ENCODE measurements at places on chromosomes 1 and 21.

- no peak for DNase-seq
These were observed 202.4 kb upstream of the L1TD1 start for GRCh38 chr1:61992257-61992656.

DNA sequence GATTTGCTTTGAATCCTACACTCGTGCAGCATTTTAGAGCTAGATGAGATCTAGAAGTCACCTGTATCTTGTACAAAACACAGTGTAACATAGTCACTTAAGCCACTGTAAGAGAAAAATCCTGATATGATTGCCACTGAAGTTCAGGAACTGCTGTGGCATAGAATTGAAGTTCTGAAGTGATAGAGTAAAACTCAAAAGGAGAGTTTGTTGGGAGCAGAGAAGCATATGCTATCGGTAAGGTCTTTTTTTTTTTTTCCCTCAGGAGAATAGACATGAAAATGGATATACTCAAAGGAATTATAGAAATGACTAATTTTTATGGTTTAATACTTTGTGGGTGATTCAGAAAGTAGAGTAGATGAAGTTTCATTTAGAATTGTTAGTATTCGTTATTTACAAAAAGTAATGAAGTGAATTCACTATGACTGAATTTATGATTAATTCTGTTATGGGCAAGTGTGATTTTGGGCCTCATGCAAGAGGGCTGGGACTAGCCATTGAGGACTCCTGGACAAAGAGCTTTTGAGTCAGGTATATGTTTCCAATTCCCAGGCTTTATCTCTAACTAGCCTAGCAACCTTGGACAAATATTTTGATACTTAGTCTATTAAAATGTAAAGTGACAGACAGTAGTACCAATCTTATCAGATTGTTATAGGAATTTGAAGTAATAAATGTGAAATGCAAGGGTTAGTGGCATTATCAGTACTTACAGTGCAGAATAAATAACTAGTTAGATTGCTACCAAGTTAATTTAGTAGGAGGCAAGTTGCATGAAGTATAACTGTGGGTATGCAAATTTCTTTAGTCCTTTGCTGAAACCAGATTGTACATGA, 3.1 kb downstream of the KCTD3 start:
- DNase-seq, result no peak

GRCh38 chr1:14440731-14441130, 157.8 kb upstream of the KAZN start:
- no peak for DNase-seq

- peak; percentile 83 for DNase-seq
These were observed 10.9 kb downstream of the IER5 start for GRCh38 chr1:181099152-181100014.

GRCh38 chr1:9606948-9607347, 18.2 kb downstream of the TMEM201 start:
- DNase-seq, result no peak

GRCh38 chr21:44018813-44019567, 6.9 kb downstream of the TRAPPC10 start:
- no peak for DNase-seq

DNA sequence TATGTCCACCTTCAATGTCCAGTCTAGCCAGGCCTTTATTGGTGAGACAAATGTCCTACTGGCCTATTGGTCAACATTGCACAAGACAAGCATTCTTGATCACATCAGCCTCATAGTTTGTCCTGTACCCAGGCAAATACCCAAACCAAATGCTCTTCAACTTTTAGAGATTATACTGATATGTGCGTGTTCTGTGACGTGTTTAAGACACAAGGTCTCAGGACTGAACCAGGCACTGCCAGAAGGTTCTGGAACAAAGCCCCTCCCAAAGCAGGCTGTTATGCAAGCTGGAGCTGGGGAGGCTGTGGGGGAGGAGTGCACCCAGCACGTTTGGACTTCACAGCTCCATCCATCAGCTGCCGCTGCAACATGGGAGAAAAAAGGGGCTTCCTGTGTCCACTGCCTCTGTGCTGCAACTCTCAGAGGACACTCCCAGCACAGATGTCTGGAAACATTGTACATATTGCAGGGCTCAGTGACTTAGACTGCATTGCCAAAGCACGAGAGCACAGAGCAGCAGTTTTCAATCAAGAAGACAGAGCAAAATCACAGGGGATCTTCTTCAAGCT, 45.9 kb downstream of the NID1 start:
- no peak for DNase-seq
